ENCODE measurements at places on chromosomes 3 and 15.

DNA sequence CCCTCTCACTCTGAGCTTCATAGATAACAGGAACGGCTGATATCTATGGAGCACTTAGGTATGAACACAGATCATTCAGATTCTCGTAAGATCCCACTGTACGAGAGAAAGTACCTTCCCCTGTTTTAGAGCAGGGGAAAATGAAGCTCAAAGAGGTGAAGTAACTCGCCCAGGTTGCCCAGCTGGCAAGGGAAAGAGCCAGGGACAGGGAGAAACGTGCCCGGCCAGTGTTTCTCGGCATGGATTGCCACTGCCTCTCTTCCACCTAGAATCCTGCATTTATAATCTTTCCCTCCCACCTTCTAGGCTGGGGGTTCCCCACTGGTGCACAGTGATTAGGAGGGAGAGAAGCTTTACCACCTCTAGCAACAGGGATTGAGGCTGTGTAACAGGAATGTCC, 39.0 kb downstream of the EHD4 start:
- no peak for DNase-seq

DNA sequence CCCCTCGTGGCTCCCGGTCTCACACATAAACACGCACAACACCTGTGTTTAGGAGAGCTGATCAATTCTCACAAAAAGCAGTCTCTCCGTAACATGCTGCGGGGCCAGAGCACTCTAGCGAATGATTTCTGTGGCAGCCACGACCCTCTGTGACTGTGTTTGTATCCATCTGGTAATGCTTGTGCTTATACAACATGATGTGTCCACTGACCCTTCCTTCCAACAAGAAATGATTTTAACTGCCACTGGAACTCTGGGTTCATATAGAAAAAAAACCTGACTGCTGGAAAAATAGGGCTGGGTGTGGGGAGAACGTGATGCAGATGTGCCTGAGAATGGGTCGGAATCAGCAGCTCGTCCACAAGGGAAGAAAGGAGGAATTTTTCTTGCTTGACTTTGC, 410.2 kb downstream of the GAP43 start:
- no peak for DNase-seq

DNA sequence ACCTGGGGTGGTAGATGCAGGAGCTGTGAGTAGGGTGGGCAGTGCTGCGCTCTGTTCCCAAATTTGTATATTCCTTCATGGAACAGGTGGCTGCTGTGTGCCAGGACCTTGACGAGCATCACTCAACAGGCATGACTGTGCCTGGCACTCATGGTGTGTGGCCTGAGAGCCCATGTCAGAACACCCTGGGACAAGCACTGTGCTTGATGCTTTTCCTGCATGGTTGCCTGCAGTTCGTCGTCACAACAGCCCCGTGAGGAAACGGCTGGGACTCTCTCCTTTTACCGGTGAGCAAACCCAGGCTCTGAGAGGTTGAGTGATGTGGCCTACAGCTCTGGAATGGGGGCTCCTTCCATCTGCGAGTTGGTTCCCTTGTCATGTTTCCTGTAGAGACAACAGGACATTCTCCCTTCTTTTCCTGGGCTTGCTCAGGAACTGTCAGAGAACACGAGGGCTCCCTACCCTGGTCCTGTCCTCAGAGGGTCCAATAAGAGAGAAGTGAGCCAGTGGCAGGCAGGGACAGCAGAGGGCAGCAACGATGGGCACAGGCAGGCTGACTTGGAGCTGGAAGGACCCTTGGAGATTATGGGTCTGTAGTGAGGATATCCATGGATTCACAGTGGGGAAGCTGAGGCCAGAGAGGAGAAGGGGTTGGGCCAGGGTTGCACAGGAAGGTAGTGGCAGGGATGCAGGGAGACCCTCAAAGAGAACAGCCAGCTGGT, 37.4 kb downstream of the PRKCD start:
- no peak for DNase-seq

GRCh38 chr3:48532271-48532976, 24.2 kb downstream of the PFKFB4 start:
- DNase-seq = no peak

DNA sequence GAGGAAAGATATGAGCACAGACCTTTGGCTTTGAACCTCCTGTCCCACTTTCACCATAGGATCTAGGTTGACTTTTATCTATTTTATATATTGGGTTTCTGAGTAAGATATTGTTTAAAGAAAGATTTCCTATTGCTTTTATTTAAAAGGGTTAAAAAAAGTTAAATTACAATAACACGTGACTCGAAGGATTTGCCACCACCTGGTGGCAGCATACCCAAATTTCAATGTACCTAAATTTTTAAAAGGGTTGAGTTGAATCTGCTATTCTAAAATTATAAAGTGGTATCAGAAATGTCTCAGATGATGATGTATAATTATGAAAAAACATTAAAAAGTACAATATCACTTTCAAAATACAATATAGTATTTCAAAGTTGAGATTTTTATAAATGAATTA, 368.4 kb downstream of the MECOM start:
- no peak for DNase-seq
